Fibroblast of the aortic adventitia (primary cell): ENCODE measurements at places on chromosomes 5 and 9.
A peak's percentile ranks its signal among the peaks of the same experiment; 100 is the strongest.

DNA sequence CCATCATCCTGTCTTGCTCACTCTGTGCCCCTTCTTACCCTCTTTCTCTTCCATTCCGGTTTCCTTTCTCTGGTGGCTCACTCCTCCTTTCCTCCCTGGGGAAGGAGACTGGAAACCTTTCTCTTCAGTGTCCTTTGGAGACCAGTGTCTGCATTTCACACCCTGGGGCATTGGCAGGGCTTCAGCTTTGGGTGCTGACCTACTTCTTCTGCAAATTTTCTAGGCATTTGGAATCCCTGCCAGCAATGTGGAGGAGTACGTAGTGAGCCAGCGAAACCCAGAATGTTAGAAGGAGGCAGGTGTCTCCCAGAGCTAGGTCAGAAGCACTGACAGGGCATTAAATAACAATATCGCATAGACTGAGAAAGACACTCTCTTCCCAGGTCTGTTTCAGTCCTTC is 122.2 kb downstream of the SLC28A3 start:
- DNase-seq, result no peak

DNA sequence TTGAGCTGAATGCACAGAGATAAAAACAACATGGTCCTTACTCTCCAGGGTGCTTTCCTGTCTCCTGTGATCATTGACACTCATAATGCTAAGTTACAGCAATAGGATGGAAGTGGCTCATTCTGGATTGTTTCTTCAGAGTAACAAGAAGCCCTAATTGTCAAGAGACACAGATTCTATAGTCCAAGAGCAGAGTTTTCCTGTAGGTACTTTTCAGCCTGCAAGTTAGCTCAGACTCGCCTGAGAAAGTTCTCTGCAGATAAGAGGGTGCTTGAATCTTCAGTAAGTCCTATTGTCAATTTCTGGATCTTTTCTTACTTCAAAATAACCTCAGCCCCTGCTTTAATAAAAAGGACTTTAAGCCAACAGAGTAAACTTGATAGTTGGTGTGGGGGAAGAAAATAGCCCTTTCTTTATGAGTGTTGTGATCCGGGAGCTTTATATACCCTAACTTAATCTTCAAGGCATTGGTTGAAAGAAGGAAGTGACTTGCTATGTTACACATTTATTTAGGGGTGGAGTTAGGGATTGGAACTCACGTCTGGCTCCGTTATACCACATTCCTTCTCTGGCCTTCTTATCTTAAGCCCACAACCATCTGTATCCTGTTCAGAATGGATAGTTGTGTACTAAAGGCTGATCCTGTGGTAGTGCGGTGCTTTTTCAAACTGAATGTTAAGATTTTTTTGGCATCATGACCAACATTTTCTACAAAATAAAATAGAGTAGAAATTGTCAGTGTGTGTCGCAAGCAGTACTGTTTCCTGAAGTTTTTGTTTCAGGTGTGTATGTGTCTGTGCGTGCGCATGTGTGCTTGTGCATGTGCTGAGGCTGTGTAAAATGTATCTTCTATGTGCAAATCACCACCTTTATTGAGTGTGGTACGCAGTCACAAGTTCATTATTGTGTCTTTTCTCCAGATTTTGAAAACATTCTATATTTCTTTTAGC is 173.9 kb downstream of the WDR70 start:
- DNase-seq, result peak; percentile 93

DNA sequence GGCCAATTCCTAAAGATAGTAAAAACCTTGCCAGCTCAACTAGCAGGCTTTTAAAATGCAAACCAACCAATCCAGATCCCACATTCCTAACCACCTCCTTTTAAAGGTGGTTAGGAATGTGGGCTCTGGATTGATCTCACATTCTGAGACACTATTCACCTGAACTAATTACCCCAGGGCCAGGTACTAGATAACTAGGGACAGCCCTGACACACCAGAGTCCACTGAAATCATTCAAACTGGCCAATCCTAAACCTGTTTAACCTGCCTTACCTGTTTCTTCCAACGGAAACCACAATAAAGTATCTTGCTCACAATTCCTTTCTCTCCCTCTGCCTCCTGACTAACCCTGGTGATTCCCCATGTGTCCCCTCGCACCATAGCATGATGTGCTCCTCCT is 168.3 kb upstream of the DMAC1 start:
- no peak for DNase-seq

GRCh38 chr5:167814828-167815227 is 476.6 kb upstream of the WWC1 start:
- DNase-seq, result peak; percentile 88

GRCh38 chr9:100112677-100113336 is 13.8 kb downstream of the INVS start:
- DNase-seq, result no peak

- DNase-seq, result no peak
These were observed 116.5 kb upstream of the MSX2 start for GRCh38 chr5:174607916-174608315.

- DNase-seq, result no peak
These were observed 153.4 kb downstream of the OLFM1 start for GRCh38 chr9:135240871-135241311.

GRCh38 chr9:1460143-1460769 is 410.1 kb downstream of the DMRT2 start:
- DNase-seq, result no peak

DNA sequence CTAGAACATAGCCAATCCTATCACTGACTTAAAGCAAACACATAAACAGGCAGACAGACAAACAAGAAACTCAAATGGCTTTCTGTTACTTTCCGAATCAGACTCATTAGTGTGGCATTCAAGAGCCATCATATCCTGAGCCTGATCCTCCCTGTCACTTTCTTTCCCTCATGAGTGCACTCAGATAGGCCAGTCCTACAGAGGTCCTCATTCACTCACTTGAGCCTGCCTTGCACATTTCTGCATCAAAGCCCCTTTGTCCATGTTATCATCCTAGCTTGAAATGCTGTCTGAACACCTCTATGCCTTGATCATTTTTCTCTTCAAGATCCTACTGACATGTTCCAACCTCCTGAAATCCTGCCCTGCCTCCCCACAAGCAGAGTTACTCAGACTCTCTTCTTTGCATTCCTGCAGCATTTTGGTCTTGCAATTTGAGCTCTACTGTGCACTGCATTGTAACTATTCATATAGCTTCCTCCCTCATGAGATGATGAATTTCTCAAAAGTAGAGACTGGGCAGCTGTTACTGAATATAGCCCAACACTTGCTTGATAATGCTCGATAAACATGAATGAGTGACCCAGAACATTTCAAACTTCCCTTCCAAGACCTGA is 126.9 kb downstream of the PALM2AKAP2 start:
- peak; percentile 44 for DNase-seq

DNA sequence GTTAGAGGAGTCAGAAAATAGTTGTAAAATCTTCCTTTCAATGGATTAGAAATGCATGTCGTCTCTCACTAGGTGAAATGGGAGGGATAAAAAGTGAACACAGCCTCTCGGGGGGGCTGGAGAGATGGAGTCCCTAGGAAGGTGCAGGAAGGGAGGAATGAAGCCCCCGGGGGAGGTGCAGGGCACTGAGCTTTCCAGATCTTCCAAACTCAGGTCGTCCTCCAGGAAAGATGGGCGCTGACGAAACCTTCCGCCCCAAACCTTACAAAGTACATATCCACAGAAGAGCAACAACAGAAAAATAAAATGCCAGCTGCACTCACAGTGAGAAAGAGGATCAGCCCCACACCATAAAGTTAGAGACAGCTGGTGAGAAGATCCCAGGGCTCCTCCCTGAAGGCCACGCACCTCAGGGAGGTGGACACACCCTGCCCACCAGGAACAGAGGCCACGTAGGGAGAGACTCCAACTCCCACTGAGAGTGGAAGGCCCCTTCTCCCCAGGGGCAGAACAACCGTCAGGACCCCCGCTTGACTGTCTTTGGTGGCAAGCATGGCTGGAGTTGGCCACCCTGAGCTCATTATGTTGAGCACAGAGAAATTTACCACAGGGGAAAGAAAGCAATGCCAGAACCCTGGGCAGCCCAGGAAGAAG is 174.3 kb downstream of the AUH start:
- no peak for DNase-seq

GRCh38 chr9:86402591-86402990 is 48.4 kb upstream of the TUT7 start:
- DNase-seq, result no peak

DNA sequence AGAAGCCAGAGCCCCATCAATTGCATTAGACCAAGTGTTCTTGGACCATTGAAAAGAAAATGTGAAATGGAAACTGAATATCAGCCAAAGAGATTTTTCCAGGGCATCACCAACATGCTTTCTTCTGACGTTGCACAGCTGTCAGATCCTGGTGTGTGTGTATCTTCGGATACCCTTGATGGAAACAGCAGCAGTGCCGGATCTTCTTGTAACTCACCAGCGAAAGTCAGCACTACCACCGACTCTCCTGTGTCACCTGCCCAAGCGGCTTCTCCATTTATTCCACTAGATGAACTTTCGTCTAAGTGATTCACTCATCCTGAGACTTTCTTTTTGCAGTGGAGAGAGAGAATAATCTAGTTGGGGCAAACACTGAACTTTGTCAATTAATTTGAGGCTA is 75.7 kb downstream of the PIP5K1B start:
- DNase-seq, result no peak

DNA sequence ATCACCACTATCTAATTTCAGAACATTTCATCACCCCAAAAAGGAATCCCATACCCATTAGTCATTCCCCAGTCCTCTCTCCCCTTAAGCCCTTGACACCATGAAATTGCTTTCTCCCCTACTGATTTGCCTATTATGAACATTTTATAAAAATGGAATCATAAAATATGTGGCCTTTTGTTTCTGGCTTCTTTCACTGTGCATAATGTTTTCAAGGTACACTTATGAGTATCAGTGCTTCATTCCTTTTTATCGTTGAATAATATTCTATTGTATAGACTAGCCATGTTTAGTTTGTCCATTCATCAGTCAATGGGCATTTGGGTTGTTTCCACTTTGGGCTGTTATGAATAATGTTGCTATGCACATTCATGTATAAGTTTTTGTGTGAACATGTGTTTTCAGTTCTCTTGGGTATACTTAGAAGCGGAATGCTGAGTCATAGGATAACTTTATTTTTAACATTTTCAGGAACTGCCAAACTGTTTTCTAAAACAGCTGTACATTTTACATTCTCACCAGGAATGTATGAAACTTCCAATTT is 40.4 kb upstream of the FGF1 start:
- peak; percentile 97 for DNase-seq

- DNase-seq, result no peak
These were observed 8.2 kb upstream of the PAIP1 start for GRCh38 chr5:43565043-43565442.

DNA sequence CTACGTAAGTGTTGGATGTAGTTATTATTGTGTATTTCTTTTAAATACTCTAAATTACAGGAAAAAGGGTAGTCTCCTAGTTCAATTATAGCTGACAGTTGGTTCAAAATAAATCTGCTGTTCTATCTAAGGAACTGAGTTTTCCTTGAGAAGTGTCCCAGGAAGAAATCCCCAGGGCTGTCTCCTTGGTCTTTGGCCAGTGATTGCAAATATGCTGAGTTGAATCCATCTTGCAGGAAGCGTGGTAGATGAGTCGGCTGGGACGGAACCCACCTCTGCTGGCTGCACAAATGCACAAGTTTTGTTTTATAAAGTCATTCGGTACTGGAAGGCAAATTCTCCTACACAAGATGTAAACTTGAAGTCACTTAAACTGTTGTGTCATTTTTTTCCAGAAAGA is 30.2 kb upstream of the HOMER1 start:
- DNase-seq, result peak; percentile 52

DNA sequence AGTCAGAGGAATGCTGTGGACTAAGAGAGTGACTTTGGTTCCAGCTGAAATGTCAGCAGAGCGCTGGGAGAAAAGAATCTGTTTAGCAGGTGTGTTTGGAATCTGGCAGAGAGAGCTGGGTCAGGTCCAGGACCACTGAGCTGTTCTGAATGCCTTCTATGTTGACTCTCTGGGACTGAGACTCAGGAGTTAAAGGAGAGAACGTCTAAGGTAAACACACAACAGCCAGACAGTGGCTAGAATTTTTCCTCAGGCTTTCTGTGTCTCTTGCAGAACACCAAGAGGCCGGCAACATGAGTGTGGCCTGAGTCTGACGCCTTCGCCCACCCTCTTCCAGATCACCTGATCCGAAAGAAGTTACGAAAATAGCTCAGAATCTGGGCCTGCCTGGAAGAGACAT is 107.2 kb upstream of the ZNF462 start:
- no peak for DNase-seq

DNA sequence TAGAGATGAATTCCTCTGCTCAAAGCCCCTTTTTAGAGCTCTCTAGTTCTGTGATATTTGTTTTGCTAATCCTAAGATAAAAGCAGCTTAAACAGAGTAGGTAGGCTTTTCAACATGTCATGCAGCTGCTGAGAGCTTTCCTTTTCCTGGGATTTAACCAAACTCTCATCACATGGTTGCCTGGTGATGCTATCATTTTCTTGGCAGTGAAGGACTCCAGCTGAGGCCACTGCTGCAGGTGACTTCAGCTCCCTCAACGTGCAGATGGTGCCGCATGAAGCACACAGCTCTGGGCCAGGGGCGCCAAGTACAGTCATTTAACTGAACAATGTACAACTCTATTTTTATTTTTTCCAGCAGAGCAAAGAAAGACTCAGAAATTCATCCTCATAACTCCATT is 42.2 kb downstream of the SECISBP2 start:
- DNase-seq, result no peak

- DNase-seq, result no peak
These were observed 6.6 kb downstream of the ANKDD1B start for GRCh38 chr5:75617736-75618352.

DNA sequence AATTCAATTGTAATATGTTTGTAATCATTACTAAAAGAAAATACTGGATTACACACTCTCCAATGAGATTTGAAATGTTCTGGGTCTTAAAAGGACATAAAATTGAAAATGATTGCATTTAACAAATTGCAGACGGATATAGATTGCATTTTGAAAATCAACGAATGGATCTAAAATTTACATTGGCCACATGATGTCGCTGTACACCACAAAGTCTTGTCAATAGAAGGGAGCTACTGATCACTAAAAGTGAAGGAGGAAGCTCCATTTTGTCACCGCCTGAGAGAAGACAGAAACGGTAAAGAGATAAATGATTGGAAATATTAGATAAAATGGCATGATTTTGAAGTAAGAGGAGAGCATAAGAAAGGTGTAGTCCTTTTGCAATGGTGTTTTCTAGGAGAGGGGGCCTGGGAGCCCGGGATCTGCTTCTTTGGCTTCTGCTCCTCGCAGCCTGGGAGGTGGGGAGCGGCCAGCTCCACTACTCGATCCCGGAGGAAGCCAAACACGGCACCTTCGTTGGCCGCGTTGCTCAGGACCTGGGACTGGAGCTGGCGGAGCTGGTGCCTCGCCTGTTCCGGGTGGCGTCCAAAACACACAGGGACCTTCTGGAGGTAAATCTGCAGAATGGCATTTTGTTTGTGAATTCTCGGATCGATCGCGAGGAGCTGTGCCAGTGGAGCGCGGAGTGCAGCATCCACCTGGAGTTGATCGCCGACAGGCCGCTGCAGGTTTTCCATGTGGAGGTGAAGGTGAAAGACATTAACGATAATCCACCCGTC is at the start of gene PCDHA1:
Gene PCDHA1, plus strand, starts transcription at position 236 of the 782 bp plus-strand sequence.
- DNase-seq, result no peak

GRCh38 chr5:140480310-140481014 is 67.0 kb upstream of the EIF4EBP3 start:
- DNase-seq, result peak; percentile 12
